GM10248 (cell line): ENCODE measurements at places on chromosomes 4 and X.

GRCh38 chr4:177769155-177769554 is 326.9 kb upstream of the AGA start:
- DNase-seq, result no peak

GRCh38 chr4:80101071-80101791 is 28.2 kb upstream of the ANTXR2 start:
- no peak for DNase-seq

- no peak for DNase-seq
Observed at GRCh38 chr4:6125103-6125651, 75.2 kb downstream of the JAKMIP1 start.

DNA sequence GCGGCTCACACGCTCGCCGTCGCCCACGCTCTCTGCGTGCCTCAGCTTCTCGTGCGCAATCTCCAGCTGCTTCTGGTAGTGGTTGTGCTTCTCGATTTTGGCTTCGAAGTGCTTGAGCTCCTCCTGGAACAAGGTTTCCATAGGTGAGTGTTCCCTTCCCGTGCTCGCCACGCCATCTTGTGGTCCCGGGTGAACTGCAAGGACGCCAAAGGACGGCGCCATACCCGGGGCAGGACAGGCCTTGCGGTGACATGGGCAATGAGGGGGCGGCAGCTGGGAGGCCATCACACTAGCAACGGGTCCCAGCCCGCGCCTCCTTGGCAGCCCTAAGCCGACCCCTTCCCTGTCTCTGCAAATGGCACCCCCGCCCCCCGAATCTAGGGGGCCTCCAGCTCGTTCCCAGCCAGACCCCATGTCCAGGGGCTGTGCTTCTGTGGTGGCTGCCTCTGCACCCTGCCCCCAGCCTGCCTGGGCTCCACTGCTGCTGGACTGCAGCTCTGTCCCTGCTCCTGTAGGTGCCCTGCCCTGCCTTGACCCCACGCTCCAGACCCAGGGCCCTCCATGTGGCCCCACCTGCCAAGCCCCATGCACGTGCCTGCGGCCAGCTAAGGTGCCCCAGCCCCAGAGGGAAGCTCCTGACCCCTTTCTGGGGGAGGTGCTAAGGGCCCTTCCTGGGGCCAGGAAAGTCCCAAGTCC is 17.3 kb downstream of the LRPAP1 start:
- no peak for DNase-seq

- no peak for DNase-seq
Observed at GRCh38 chr4:85573270-85573669, 98.3 kb downstream of the ARHGAP24 start.

DNA sequence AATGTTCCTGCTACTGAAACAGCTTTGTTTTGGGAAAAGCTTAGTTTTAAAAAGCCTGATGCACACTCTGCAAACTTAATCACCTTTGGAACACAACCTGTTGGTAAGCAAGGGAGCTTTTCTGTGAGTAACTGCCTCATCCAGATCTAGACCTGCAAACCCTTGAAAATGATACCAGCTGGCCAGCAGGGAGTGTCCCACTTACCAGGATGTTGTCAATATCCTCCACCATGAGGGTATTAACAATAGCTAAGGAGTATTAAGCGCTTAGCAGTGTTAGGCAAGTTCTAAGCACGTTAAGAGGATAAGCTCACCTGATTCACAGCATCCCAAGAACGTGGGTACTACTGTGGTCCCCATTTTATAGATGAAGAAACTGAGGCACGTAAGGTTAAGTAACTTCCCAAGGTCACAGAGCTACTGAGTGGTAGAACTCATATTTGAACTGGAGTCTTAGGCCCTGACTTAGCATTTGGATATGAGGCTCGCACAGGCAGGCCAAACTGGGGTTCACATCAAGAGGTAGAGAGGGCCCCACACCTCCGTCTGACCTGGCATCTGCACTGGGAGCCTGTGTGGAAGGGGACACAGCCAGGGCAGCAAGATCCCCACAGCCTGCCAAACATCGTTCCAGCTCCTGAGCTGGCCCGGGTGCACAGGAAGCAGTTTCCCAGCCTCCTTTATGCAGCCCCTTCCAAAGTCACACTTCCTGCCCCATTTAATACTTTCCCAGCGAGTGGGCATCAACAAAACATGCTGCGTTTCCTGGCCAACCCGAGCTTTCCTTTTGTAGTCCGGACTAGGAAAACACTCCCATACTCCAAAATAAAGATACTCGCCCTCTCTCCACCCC is 32.7 kb downstream of the IRF2 start:
- DNase-seq, result no peak

- DNase-seq, result no peak
Observed at GRCh38 chrX:44698357-44698756, 145.5 kb upstream of the DUSP21 start.

GRCh38 chr4:37922328-37922727 is 31.4 kb downstream of the TBC1D1 start:
- peak; percentile 16 for DNase-seq

DNA sequence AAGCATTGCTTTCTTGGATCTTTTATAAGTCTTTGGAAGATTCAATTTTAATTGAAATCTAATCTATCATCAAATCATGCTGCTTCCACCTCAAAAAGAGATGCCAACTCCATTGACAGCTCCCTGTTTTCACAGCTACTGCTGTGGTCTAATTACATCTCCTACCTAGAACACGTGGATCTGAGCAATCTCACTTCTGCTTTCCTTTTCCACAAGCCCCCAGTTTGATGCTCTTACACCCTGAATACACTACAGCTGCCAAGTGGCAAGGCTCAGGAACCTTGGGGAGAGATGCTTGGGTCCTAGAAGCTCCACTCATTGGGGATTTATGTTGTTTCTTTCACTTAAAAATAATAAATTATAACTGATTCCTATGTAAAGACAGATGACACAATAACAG is 172.0 kb downstream of the CFAP299 start:
- no peak for DNase-seq

DNA sequence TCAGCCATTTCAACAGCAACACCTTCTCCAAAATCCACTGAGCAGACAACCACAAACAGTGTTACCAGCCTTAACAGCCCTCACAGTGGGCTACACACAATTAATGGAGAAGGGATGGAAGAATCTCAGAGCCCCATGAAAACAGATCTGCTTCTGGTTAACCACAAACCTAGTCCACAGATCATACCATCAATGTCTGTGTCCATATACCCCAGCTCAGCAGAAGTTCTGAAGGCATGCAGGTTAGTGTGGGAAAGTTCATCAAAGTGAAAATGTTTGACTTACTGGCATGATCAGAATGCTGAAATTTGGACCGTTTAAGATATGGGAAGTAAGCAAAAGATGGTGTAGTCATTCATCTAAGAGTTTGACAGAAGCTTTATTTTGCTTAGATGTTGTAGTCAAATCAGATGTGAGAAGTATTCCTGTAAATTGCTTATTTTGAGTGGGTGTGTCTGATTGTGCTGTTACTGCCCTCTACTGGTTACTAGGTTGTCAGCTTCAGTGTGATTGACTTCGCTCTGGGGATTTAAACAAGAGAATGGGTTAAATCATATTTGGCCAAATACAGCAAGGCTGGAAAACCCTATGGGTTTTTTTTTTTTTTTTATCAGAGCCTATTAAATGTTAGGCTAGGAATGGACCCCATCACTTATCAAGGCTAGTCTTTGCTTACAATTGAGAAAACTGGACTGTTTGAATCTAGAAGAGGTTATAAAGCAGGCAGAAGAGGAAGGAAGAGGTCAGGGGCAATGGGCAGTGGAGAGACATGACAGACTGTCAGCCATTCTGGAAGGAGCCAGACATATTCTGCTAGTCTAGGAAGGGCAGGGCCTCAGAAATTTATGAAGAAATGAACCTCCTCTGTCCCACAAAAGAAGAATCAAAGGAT is 130.3 kb downstream of the DIPK2B start:
- peak; percentile 9 for DNase-seq

DNA sequence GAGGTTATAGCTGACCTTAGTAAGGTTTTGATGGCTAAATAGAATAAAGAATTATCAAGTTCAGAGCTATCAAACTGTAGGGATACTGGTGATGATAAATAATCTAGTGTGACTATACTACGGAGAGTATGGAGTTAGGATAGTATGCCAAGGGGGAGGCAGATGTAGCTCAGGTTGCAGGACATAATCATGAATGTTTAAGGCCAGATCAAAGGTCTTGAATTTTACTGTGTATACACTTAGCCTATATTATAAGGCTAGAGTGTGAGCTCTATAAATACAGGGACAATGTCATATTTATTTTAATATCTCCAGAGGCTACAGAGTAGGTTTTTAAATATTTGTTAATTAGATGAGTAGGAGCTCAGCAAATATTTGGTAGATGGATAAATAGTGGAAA is 131.1 kb upstream of the STIM2 start:
- DNase-seq, result no peak

GRCh38 chr4:48138936-48139335 is 4.9 kb upstream of the TXK start:
- DNase-seq, result peak; percentile 30

DNA sequence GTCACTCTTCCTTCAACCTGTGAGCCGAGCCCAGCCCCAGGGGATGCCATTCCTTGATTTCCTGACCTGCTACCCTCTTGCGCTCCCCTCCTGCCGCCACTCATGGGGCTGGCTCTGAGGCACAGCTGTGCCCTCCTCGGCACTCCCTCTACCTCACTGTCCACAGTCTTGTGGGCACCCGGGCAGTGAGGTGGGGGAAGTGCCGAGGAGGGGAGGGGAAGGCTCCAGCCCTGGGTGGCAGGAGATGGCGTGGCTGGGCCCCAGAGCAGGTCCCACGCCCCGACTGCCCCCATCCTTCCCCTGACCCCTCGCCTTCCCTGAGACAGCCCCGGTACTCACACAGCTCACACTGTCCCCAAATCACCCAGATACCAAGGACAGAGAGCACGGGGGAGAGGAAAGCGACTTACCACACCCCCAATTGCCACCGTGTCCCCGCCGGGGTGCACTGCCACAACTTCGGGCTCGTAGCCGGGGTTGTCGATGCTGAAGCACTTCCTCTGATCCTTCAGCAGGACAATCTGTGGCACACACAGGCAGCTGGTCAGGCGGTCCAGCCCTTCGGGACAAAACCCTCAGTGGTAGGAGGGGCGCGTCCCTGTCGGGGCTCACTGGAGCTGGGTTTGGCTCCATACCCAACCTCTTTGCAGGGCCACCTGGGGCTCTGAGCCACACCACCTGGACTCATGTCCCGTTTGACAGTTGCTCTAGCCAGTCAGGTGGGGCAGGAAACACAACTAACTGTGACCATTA is 37.9 kb downstream of the WDR1 start:
- DNase-seq, result peak; percentile 12

GRCh38 chr4:113636438-113636818 is 125.1 kb downstream of the CAMK2D start:
- DNase-seq, result peak; percentile 24

GRCh38 chrX:84724576-84724975 is 222.3 kb upstream of the HDX start:
- no peak for DNase-seq

GRCh38 chr4:16627999-16628398 is 270.4 kb downstream of the LDB2 start:
- no peak for DNase-seq

- DNase-seq, result no peak
Observed at GRCh38 chr4:16598597-16599206, 299.7 kb downstream of the LDB2 start.

GRCh38 chrX:130118441-130119311 is 8.4 kb upstream of the ELF4 start:
- DNase-seq, result no peak

- DNase-seq, result no peak
Observed at GRCh38 chrX:153685751-153686696, 1.7 kb upstream of the SLC6A8 start.
